ENCODE measurements at places on chromosomes 6 and 20.

DNA sequence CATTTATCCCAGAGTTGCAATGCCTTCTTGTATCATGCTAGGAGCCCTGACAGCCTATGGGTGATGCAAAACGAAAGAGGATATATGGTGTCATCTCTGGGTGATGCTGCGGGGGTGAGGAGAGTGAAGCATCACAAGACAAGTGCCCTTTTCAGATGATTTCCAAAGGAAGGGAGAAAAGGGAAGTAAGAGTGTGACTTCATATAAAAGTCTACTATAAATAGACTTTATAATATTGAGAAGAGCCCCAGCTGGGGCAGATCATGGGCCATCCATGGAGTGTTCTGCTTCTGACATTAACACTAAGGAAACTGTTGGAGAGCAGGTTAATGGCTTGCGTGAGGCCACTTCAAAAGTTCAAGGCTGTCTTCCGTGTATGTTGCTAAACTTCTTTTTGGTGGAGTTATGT, 4.4 kb downstream of the CD83 start:
- DNase-seq: no peak

DNA sequence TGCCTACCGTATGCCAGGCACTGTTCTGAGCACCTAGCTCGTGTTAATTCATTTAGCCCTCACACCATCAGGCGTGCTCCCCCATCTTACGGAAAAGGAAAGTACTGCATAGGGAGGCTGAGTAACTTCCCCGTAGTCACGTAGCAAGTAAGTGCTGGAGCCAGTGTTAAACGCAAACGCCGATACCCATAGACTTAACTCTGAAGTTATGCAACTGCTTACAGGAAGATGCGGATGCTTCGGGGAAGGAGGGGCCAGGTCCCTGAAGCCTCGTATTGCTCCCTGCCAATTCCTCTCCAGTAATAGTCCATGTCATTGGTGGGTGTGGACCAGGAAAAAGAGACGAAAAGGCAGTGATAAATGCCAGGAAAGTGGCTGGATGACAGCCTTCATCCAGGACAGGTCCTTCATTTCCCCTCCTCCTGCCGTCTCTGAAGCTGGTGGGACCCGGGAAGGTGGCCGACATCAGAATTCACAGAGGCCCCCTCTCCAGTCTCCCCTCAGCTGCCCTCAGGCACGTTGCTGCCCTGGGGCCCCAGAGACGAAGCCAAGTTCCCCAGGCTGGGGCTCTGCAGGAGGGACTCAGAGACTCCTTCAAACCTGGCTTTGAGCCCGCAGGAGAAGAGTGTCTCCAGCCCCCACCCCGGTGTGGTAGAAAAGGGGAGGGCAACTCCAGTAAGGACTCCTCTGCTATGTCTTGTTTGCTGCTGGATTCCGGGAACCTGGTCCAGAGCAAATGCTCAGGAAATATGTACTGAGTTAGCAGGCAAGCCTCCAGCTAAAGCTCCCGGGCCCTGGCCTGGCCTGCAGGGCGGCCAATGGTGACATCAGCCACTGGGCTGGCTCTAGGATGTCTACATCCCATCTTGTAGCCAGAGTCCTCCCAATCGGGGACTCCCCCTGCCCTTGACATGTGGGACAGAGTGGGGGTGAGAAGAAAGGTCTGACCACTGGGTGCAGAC, 37.8 kb downstream of the RAB44 start:
- DNase-seq: no peak

DNA sequence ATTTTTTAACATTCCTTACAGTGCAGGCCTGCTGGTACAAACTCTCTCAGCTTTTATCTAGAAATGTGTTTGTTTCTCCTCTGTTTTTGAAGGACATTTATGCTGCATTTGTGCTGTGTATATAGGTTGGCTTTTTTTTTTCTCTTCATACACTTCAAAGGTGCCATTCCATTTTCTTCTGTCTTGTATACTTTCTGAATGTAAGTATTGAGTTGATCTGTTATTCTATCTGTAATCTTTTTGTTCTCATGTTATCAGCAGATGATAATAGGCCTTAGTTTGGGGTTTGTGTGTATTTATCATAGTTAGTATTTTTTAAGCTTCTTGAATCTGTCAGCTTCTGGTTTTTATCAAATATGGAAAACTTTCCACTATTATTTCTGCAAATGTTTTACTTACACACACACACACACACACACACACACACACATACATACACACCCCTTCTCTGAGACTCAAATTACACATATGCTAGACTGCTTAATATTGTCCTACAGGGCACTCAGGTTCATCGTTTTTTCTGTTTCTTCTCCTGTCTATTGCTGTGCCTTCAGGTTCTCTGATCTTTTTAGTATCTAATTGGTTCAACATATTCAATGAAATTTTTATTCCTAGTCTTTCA, 74.6 kb downstream of the RPP40 start:
- no peak for DNase-seq

DNA sequence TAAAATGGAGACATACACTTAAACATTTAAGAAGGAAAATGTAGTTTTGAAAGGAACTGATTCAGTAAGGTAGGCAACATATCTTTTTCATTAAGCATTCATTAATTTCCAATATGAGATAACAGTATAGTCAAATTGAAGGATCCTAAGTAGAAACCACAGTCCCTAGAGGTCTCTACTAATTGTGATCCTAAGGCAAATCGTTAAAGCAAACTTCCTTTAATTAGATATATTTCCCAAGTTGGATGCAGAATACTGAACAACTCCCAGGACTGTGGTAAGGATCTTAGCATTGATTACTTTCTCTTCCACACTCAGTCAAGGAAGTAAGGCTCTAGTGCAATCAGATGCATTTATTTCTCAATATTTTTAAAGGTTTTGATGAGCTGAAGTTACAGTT, 604.1 kb upstream of the GJE1 start:
- DNase-seq: no peak

DNA sequence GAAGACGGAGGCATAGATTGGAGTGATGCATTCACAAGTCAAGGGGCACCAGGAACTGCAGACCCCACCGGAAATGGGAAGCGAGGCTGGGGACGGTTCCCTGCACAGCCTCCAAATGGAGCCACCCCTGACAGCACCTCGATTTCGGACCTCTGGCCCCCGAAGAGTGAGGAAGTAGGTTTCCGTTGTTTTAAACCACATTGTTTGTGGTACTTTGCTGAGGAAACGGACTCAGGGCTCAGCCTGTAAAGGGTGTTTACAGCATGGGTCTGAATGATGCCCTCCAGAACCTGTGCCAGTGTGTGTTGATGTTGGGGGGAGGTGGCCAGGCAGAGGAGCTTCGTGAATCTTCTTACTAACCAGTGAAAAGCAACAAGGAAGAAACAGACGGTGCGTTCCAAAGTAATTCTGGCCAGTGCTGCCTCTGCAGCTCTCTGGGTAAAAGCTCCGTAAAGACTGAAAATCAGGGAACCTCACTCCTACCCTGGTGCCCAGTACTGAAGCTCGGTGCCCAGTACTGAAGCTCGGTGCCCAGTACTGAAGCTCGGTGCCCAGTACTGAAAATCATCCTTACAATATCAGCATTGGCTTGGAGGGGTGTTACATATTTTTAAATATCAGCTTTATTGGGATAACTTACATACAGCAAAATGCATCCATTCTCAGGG, 30.1 kb upstream of the CCR6 start:
- DNase-seq: no peak

GRCh38 chr20:49701241-49701790, 12.4 kb downstream of the B4GALT5 start:
- no peak for DNase-seq

DNA sequence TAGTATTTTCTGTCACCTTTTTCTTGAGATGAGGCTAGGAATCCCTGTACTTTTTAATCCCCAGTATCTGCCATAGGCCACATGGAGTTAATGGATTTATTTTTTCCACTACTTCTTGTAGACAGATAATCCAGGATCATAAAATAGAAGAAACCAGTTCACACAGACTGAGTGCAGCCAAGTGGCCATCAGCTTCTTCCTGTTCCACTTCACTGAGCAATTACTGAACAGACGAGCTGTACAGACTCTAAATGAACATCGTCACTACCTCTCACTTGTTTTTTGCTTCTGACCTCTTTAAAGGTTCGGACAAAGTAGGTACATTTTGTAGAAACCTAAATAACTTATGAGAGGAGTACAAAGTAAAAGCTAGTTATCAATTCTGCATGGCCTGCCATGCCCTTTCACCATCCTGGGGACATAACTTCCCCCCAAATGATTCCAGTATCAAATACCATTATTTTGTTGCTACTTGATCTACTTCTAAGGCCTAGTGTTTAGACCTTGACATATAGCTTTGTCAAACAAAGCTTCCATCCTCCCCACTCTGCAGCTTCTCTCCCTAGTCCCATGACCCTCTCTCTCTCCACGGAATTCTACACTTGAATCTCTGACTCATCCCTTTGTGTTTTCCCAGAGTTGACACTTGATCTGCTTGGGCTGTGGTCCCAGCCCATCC, 34.4 kb upstream of the ARHGAP18 start:
- no peak for DNase-seq

GRCh38 chr20:2986466-2986865, 57.0 kb upstream of the GNRH2 start:
- no peak for DNase-seq

DNA sequence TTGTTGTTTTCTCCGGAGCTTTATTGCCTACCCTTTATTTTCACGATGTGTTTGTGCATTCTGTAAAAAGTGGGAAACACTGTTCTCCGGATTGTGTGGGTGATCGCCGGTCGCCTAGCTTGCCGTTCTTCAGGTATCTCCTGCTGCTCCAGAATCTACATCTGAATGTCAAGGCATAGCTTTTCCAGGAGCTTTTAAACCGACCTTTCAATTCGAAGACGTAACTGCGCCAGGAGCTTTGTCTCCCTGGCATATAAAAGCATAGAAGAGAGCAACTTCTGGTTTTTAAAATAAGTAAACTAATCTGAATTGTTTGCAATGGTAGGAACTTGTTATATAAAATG, 96.0 kb downstream of the HFE start:
- no peak for DNase-seq

- no peak for DNase-seq
Measured at GRCh38 chr6:102895683-102896082, 1502.2 kb downstream of the GRIK2 start.

DNA sequence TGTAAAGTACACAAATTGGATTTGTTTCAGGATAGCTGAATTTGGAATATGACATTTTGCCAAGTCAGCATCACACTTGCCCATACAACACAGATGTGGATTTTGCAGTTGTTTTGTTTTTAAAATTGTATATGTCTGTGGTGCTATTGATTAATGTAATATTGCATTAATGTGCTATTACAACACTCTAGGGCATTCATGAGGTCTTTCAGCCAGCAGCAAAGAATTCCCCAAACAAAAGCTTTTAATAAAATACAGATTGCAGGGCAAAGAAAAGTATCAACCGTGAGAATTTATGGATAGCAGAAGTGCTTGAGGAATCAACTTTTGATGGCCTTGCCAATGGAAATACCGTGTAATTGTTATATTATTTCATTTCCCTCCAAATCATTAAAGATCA, 144.9 kb downstream of the AIG1 start:
- DNase-seq: no peak

- DNase-seq: no peak
Measured at GRCh38 chr6:31614684-31615578, at the start of gene AIF1. Gene AIF1, plus strand, starts transcription at chr6:31615234. Its CDS starts 96 bp downstream, at chr6:31615330.

DNA sequence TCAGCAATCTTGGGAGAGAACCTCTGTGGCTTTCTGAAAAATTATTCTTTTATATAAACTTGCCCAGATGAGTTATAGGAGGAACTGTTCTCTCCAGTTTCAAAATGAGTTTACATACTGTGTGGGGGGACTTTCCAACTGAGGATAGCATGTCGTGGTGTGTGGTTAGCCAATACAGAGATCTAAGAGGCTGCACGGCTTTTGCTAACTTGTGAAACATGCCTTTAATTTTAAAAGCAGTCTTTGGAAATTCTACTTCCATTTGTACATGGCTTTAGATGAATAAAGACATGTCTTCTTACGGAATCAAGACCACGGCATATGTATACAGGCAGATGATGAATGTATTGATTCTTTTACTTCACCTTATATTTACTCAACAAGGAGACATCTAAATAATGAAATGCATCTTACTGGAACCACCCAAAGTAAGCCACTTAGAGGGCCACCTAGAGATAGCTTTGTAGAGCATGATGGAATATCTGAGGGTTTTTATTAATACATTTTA, 39.8 kb downstream of the HIVEP1 start:
- no peak for DNase-seq

DNA sequence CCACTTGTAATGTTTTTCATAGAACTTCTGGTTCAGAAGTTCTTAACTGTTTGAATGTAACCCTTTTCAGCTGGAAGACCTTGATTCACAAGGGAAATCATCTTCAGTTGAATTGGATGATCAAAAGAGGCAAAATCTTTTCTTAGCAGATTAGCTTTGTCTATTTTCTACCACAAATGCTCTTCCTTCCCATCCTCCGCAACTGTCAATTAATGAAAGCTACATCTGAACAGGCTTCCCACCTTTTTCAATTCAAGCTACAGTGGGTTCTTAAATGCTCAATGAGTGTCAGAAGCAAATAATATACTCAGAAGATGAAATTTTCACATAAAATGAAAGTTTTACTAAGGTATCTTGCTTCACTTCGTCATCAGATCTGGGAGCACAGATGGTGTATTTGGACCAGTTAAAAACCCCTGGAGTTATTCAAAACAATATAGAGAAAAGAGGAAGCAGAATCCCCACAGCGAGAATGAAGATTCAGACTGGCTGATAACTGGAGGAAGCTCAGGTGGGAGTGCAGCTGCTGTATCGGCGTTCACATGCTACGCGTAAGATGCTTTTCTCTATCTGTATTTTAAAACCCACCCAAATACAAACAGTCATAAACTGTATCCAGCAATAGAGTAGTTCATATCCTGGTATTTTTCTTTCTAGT, 19.4 kb downstream of the QRSL1 start:
- no peak for DNase-seq

- DNase-seq: no peak
Measured at GRCh38 chr20:18514127-18514526, 6.4 kb downstream of the SEC23B start.

DNA sequence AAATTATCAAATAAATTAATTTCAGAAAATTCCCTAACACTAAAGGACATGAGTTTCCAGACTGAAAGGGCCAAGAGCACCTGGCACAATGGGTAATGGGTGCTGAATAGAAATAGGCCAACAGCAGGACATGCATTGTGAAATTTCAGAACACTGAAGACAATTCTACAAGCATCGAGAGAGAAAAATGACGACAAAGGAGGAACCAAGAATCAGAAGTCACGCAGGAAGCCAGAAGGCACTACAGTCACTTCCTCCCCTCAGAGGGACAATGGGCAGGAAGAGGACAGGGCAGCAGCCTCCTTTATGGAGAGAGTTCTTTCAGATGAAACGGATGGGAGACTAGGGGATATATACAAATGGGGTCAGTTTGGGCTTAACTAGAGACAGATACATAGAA, 29.6 kb downstream of the PCNA start:
- no peak for DNase-seq

- no peak for DNase-seq
Measured at GRCh38 chr20:40563296-40563950, 125.6 kb downstream of the MAFB start.

All from DMS 273 treated with DMSO at 0.1 percent for 48 hours (cell line).